ENCODE measurements at places on chromosomes 11 and 22.

GRCh38 chr22:50683994-50684371 is 11.4 kb downstream of the SHANK3 start:
- DNase-seq: no peak

DNA sequence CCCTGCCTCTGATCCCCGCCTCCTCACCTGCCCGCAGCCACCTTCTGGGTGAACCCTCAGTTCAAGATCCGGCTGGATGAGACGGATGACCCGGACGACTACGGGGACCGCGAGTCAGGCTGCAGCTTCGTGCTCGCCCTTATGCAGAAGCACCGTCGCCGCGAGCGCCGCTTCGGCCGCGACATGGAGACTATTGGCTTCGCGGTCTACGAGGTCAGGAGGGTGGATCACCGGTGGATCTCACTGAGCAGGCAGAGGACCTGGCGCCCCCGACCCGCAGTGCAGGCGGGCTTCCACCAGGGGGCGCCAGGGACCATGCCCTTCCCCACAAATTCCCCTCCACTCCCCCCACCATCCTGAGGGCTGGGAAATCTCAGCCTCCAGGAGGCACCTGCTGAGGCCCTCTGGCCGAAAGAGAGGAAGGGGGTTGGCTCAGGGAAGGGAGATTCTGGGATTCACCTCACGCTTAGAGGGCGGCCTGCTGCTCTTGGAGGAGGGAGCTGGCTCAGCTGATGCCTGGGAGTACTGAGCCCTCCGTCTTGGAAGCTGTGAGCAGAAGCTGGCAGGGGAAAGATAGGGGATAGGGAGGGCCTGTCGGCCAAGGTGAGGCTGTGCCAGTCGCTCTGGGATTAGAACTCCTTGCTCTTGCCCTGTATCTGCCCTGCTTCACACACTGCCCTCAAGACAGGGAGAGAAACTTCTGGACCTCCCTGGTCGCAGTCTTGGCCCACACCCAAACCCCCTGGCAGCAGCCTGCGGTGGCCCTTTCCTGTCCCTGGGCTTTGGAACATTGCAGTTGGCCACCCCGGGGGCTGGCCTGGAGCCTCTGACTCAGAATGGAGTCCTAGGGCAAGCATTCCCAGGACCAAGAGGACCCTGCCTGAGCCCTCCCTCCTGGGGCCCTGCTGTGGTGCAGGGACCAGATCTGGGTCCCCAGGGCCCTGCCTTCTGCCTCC is 23.2 kb downstream of the CAPN1 start:
- DNase-seq: peak; percentile 41

DNA sequence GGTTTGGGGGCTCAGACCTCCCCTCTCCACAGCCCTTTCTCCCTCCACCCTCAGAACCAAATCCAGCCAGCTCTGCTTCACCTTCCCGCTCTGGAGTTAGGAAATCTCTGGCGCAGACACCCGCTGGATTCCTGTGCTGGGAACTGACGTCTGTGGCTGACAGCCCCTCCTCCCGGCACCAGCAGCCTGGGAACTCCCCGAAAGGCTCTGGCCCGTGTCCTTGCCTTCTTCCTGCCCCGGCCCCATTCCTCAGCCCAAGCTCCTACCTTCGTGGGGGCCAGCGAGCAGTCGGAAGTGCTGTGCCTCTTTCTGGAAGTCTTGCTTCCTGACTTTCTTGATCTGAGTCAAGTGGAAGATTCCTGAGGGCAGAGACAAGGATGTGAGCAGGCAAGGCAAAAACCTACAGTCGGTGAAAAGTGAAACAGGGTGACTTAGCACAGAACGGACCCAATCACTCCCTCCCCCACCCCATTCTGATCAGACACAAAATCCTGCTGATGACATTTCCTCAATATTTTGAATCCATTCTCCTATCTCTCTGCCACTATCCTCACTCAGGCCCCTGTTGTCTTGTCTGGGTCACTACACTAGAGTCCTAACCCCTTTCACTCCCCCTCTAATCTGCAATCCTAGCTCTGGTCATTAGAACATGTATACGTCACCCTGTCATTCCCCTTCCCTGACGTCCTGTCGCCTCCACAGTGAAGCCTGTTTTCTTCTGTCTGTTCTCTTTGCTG is 34.1 kb downstream of the CHRDL2 start:
- no peak for DNase-seq

GRCh38 chr11:32870676-32871075 is 21.9 kb upstream of the QSER1 start:
- no peak for DNase-seq

DNA sequence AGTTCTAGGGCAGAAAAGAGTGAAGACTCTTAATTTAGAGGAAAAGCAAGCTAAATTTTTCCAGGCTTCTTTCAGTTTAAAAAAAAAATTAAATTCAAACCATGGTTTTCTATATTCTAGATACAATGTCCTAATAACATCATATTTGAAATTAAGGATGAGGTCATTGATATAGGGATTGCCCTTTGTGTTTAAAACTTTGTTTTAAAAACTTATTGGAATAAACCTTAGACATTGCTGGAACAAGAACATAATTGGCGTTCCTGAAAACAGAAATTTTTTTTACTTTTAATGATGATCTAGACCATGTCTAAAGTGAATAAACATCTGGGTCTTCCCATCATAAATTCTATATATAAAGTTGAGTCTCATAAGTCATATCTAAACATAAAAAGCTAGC is 859.4 kb upstream of the CHORDC1 start:
- DNase-seq: no peak

DNA sequence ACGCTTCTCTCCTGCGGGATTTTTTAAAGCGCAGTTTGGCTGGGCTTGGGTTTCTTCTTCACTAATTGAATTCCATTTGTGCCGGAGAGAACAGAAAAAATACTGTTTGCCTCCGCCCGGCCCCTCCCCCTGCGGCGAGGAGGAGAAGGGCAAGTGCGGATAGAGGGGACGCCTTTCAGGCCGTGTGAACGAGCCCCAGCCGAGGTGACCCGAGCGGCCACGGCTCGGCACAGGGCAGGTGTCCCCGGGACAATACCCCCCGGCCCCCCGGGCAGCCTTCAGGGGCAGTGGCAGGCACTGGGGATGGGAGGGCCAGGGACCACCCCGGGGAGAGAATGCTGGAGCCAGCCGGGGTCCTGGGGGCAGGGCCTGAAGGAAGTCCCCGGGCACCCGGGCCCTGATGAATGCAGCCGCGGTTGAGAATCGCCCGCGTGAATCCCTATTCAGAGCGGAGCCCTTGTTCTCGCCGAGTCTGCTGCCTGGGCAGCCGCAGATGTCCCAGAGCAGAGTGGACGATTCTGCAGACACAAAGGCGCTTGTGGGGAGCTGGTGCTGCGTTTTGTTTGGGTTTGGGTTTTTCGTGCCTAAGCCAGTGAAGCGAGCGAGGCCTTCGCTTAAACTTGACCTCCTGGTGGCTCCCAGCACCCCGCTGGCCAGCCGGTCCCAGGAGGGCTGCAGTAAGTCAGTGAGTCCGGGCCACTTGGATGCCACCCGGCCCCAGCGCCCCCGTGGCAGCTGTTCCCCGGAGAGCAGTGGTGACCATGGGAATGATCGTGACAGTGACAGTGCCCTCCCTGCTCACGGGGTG is 96.0 kb downstream of the WNT7B start:
- DNase-seq: no peak

DNA sequence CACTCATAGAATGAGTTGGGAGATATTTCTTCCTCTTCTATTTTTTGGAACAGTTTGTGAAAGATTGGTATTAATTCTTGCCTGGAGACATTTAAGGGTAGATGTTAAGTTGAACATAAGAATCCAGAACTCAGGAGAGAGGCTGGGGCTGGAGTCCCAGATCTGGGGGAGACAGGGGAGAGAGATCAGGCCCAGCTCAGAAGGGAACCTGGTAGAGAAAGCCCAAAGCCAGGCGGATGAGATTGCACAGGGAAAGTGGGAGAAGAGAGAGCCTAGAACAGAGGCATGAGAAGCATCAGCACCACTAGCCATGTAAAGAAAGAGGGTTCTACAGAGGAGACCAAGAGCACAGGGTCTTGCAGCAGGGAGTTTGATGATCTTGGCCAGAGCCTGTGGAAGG is 13.0 kb upstream of the GNAZ start:
- DNase-seq: no peak

GRCh38 chr11:132064987-132065620 is 694.7 kb downstream of the NTM start:
- DNase-seq: no peak

GRCh38 chr11:114102993-114103896 is 43.7 kb downstream of the ZBTB16 start:
- no peak for DNase-seq

- no peak for DNase-seq
Observed at GRCh38 chr11:3989276-3989920, 105.2 kb upstream of the RRM1 start.

GRCh38 chr11:35892166-35892565 is 51.7 kb upstream of the LDLRAD3 start:
- no peak for DNase-seq

- DNase-seq: no peak
Observed at GRCh38 chr11:86991341-86991740, 36.1 kb upstream of the FZD4 start.

- no peak for DNase-seq
Observed at GRCh38 chr11:33064033-33064825, 24.9 kb downstream of the TCP11L1 start.

- DNase-seq: no peak
Observed at GRCh38 chr22:20940186-20940651, 23.0 kb downstream of the CRKL start.

GRCh38 chr11:396511-396947 is 2.5 kb downstream of the PKP3 start:
- DNase-seq: no peak

- DNase-seq: no peak
Observed at GRCh38 chr11:5737091-5737490, 843 bp downstream of the OR56B1 start.
